GF-D8 (cell line): ENCODE measurements at places on chromosomes 3 and 15.

DNA sequence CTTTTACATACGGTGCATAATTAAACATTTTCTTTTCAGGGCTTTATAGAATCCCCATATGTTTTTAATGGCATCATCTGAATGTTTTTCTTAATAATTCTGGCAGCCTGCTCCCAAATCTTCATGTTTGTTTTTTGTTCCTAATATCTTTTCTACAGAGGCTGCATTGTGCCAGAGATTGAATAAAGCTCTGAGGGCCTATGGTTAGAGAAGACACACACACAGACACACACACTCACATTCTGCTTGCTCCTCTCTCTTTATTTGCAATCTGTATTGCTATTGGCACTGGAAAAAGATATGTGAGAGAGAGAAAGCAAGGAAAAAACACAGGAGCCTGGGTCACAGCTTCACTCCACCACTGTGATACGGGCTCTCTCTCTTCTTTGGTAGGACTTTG, 136.0 kb downstream of the MECOM start:
- no peak for DNase-seq

DNA sequence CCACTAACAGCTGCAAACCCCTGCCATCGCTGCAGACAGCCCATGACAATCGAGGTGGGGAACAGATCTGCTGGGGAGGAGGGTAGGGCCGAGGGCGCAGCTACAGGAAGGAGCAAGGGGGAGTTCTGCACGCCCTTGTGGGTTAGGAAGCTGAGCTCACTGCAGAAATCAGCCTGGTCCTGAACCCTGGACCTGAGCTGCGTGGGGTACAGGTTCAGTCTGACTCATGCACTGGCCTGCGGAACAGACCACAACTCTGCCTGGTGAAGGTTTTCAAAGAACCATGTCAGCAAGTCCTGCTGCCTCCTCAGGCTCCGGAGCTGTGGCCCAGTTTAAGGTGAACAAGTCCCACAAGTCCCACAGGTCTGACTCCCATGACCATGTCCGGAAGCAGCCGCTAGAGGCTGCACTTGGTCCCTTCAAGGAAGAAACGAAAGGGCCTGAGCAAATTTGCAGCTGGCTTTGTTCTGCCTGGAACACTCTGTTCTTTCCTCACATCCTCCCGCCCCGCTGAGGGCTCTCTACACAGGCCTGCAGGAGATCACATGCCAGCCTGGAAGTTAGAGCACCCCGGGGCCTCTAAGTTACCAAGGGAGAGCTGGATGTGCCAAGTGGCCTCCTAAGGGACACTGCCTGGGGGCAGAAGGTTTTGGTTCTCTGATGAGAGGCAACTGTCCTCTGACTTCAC, 49.4 kb upstream of the AKAP13 start:
- DNase-seq: peak; percentile 84

- DNase-seq: no peak
These were observed 46.6 kb downstream of the SMAD6 start for GRCh38 chr15:66748708-66749035.

DNA sequence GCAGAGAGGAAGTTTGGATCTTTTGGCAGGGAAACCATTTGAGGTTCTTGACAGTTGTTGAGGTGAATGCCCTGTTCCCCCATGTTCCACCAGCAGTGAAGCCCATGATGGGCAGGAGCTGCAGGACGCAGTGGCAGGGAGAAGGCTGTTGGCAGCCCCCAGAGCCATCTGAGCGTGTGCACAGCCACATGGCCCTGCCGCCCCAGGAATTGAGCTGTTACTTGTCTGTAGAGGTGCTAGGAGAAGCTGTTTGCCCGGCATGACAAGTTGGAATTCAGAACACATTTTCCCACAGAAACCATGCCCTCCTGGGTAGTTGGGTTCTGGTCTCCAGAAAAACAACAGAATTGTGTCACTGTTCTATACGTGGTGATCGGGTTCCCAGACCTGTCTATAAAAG, 218.2 kb upstream of the NR2E3 start:
- no peak for DNase-seq

DNA sequence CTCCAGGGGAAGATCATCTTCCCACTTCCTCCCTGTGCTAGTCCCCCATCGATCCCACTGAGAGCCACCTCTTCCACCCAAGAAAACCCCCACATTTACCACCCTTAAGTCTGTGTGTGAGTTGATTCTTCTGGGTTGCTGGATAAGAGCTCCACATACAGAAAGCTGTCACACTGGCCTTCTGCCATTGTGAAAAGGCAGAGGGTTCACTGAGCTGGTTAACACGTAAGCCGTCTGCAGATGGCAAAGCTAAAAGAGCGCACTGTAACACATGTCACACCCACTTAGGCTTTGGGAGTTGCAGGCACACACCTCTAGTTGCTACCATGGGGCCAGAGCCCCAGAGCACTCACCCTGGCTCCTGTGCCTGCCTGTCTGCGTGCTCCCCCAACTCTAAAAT, 309.8 kb upstream of the LRRC3B start:
- DNase-seq: no peak
